ENCODE measurements at places on chromosomes 12 and 14.

- DNase-seq = no peak
These were observed 409.9 kb downstream of the AEBP2 start for GRCh38 chr12:19849208-19849607.

GRCh38 chr12:3977621-3978020 lies 104.4 kb upstream of the PARP11 start:
- no peak for DNase-seq

GRCh38 chr14:86027144-86027543 lies 497.2 kb downstream of the FLRT2 start:
- DNase-seq = no peak

GRCh38 chr14:65975865-65976264 lies 510.3 kb upstream of the CCDC196 start:
- no peak for DNase-seq

DNA sequence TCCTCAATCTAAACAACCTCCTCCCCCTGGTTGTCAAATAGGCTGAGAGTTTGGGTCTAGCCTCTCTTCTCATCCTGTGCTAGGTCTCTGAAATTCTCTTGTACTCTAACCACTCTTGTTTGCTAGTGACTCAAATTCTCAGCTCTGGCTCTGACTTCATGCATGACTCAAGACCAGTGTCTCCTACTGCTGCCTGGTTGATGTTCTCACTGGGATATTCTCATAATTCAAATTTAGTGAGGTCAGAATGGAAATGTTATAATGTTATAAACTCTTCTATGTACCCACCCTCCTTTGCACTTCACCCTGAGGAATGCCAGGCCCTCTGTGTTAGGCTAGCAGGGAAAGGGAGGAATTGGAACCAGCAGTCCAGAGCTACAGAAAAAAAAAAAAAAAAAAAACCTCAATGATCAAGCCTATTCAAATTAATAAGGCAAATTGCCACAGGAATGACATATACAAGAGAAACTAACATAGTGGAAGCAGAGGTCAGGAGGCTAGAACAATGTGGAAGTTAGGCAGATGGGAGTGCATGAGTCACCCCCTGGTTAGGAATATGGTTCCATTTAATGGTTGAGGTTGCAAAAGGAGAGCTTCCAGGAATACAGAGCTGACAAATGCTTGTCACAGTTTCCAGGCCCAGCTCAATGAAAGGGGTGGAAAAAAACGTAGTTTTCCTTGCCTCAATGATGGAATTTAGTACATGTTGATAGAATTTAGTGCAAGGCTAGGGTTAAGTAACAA lies 459.5 kb downstream of the RMST start:
- DNase-seq = peak; percentile 93

GRCh38 chr14:50955373-50956043 lies 11.2 kb upstream of the PYGL start:
- DNase-seq = peak; percentile 94

DNA sequence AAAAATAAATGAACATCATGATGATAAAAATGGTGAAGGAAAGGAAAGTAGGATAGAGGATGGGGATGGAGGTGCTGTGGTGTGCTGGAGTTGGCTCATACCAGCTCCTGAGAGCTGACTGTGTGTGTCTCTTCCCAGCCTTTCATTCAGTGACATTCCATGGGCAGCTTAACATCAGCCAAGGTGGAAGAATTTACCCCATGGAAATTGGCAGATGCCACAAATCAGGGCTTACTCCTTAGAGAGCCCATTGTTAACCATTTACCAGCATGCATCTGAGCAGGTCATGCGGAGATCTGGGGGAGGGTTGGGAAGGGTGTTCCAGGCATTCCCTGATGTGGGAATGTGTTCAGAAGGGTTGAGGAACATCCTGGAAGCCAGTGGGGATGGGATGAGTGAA lies 164.7 kb upstream of the MYL2 start:
- DNase-seq = peak; percentile 7
